ENCODE measurements at places on chromosomes 11 and 22.
A peak's percentile ranks its signal among the peaks of the same experiment; 100 is the strongest.

- DNase-seq, result no peak
Measured at GRCh38 chr11:95076981-95077380, 10.3 kb downstream of the SRSF8 start.

- no peak for DNase-seq
Measured at GRCh38 chr11:31237819-31238760, 131.4 kb downstream of the DCDC1 start.

DNA sequence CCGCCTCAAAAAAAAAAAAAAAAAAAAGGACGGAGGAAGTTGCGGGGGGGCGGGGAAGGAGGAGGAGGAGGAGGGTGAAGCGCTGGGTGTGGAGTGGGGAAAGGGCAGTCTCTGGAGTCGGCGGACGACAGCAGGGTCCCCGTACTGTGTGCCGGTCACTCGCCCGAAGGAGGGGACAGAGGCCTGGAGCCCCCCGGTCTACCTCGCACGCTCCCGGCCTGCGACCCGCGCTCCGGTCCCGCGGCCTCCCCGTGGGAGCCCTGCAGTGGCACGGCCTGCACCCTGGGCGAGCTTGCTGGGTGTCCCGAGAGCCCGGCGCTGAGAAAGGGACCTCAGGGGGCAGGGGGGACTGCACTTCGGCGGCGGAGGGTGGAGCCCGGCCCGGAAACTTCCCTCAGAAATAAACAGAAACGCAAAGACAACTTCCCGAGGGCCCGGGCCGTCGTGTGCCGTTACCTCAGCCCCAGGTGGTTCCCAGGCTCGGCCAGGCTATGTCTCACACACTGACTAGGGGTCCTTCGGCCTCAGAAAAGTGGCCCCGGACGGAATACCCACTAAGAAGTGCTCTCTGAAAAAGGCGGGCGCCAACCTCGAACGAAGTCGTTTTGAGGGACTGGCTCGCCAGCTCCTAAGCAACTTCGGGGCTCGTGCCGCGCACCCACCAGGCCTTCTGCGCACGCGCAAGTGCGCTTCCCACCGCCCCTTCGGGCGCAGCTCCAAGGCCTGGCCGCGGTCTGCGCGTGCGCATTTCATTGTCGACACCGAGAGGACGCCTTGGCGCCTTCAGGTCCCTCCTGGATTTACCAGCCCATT lies at the start of gene MAJIN:
Gene MAJIN (minus strand): TSS at position 688 of the 813 bp plus-strand sequence. CDS start 12,703 bp downstream, outside the sequence.
- peak; percentile 82 for DNase-seq

- DNase-seq, result no peak
Measured at GRCh38 chr22:20605328-20605727, 97.9 kb downstream of the MED15 start.

GRCh38 chr11:63574856-63575602 lies 11.8 kb upstream of the PLAAT2 start:
- DNase-seq, result no peak

DNA sequence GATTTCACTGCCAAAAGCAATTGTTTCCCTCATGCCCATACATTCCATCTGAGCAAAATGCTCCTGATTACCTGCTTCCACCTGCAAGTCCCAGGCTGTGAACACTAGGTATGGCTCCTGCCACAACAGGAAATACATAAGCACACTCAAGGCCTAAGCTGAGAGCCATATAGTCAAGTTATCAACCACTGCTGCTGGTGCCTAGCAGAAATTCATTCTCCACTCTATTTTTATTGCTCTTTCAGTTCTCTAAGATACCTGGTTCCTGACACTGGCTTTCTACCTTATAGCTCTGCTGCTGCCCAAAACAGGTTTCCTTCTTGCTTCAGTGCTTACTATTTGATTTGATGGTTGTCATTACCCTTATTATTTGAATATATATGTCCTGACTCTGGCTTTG lies 31.6 kb downstream of the SLC36A4 start:
- DNase-seq, result no peak

DNA sequence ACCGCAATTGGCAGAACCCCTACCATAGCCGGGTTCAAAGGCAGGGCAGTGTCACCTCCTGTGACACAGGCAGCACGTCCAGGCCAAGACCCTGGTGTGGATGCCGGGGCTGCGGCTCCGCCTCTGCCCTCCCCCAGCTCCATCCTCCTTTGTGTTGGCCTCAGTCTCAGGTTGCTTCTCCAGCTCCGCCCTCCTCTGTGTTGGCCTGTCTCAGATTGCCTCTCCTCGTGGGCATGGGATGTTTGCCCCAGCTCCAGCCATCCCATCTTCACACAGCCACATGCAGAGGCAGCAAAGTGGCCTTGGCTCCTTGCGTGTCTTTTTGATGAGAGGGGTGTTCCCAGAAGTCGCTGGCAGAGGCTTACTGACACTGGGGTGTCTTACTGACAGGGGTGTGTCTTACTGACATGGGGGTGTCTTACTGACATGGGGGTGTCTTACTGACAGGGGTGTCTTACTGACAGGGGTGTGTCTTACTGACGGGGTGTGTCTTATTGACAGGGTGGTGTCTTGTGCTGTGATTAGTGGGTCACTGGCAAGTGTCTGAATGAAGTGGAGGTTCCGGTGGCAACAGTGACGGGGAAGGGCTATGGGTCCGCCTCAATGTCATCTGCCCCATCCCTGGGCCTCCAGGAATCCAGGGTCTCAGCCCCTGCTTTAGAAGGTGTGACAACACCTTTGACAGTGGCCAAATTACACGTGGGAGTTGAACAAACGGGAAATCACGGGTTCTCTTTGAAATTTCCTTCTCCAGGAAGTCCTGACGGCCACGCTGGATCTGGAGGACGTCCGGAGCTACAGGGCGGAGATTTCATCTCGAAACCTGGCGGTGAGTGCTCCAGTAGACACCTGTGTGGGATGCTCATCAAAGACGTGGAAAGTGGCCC lies 24.9 kb downstream of the NADSYN1 start:
- no peak for DNase-seq

GRCh38 chr11:99260696-99261095 lies 239.9 kb downstream of the CNTN5 start:
- no peak for DNase-seq

GRCh38 chr11:115552773-115553438 lies 48.7 kb upstream of the CADM1 start:
- no peak for DNase-seq

DNA sequence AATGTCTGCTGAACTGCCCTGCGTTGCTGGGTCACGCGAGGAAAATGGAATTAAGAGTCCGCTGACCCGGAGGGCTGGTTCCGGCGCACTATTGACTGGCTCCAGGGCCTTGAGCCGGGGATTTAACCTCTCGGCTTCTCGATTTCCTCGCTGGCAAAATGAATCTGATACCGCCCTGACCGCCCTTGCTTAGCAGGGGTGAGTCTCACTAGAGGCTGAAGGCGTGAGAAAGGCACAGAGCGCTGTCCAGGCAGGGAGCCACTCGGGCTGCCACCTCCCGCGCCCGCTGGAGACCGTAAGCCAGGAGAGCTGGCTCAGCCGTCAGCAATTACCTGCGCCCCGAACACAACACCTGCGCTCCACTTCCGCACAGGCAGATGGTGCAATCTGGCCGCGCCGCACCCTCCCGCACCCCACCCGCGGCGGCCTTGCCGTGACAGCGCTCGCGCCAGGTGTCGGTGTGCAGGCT lies 65.6 kb downstream of the BUD13 start:
- no peak for DNase-seq

DNA sequence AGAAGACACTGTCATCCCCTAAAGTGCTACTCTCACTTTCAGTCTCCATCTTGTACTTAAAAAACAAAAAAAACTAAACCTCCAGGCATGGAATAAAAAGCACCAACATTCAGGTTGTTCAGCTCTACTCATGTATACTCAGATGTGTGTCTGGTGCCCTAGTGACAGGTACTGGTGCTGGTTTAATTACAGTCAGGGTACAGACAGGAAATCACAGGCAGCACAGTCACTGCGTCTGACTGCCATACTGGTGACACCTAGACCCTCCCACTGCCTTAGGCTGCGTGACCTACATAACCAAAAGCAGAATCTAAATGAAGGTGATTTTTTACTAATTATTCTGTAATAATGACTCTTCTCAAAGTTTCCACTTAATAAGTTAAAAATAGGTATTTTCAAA lies at the start of gene ARHGAP32:
Gene ARHGAP32 (minus strand): TSS at position 176 of the 400 bp plus-strand sequence. CDS start 127 bp downstream, at position 49.
- no peak for DNase-seq

- DNase-seq, result no peak
Measured at GRCh38 chr11:34044664-34045485, 6.7 kb upstream of the CAPRIN1 start.

DNA sequence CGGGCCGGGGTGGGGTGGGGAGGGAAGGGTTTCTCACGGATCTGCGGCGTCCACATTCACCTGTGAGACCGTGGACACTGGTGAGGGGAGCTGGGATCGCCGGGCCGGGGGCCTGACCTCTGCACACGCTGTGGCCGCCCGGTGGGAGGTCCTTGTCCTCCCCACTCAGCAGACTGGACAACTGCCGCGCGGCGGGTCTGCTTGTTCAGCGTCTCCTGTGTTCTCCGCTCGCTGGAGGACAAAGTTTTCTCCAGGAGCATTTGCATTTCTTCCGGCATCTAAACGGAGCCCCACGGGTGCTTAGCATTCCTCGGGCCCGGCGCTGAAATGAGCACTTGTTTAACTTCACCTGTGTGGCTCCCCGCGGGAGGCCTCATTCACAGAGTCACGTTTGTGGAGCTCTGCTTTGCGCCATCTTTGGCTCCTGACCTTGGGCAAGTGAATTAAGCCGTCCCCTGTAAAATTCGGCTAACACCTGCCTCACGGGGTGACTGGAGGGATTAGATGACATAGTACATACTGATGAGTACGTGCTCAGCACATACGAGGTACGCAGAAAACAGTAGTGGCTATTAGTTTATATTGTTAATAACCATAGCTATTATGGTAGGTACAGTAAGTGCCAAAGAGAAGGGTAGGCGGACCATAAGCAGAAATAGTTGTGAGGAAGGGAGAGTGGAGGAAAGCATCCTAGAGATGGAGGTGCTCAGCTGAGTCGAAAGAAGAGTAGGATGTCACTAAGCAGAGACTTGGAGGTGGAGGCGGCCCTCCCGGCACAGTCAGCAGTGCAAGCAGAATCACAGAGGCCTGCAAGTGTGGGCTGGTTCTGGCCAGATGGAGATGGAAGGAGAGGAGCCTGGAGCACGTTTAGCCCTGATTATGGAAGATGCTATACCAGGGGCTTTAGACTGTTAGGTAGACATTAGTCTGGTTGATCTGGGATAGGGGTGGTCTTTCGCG lies 885 bp downstream of the TRMU start:
- no peak for DNase-seq

DNA sequence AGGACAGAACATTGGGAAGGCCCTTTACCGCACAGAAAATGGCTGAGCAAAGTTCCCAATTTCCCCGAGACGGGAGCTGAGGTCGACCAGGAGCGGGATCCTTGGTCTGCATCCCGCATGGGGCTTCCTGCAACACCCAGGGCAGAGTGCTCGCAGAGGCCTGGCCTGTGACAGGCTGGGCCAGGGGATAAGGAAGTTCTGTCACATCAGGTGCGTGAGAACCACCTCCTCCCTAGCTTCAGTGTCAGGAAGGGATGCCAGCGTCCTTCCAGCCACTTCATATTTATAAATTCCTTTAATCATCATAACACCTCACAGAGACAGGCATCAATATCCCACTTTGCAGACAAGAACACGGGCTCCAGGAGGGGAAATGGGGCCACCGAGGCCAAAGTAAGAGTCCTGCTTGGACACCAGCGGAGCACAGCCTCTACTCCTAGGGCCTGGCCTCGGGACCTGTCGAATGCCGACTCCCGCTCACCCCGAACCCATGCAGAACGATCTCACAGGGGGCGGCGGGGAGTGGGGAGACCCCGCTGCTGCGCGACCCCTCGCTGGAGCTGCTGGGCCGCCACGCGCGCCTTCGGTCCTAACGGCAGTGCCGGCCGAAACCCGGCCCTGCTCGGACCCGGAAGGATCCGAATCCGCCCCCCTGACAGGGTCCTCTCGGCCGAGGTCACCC lies 532 bp downstream of the BET1L start:
- no peak for DNase-seq

GRCh38 chr11:79547256-79547655 lies 106.4 kb upstream of the TENM4 start:
- DNase-seq, result no peak

GRCh38 chr11:67045314-67045713 lies 11.3 kb upstream of the RHOD start:
- DNase-seq, result no peak

- DNase-seq, result no peak
Measured at GRCh38 chr11:135019899-135020298, 607.9 kb upstream of the B3GAT1 start.

DNA sequence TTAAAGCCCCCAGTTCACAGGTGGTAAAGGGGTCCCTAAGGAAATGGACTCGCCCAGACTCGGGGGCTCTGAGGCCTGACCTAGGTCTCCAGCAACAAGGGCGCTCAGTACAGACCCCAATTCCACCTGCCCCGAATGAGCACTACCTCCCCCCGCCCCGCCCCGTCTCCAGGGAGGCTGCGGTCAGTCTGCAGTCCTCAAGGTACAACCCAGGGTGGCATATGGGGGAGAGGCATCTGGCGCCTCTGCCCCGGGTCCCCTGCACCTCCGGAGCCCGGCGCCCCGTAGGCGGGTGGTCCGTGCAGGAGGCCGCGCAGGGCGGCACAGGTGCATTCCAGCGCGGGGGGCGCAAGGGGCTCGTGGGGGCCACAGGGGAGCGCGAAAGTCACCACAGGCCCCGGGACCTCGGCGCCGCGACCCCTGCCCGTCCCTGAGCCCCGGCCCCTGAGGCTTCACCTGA lies 361 bp downstream of the CTSD start:
- DNase-seq, result no peak

DNA sequence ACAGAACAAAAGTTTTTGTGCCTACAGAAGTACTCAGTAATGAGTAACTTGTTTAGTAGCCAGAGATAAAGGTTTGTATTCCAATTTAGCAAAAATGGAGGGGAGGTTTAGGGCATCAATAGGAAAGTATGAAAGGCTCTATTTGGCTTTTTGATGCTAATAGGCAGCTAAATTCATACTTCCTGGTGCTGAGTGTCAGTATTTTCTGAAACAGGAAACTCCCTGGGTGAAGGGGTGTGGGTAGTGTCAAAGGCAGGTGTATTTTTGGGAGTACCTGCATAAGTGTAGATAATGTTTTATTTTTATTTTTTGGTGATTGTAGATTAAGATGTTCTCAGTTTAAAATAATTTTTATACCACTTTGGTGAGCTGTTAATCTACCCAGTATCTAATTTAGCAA lies 29.3 kb upstream of the MMP7 start:
- no peak for DNase-seq

DNA sequence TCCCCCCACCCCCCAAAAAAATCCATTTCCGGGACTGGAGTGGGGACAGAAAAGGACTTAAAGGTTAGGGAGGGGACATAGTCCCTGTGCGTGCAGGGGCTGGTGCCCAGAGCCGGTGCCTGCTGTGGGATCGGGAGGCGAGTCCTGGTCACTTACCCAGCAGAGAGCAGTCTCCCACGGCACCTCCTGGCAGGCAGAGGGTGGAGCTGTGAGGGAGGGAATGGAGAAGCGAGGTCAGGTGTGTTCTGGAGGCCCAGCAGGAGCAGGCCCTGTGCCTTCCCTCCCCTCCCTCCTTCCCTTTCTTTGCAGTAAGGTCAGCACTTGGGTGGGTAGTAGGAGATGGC lies 28.4 kb downstream of the SHANK3 start:
- DNase-seq, result no peak

GRCh38 chr11:20367313-20367948 lies 3.9 kb downstream of the HTATIP2 start:
- DNase-seq, result no peak

All from activated gamma-delta T cell treated with Interleukin-2 at 50 U/mL for 16 hours (primary cell).